Activated T-helper 1 cell treated with anti-CD3 and anti-CD28 coated beads, Interleukin-2, amount 50 U/mL, for 16 hours (primary cell): ENCODE measurements at places on chromosomes 12 and 14.

DNA sequence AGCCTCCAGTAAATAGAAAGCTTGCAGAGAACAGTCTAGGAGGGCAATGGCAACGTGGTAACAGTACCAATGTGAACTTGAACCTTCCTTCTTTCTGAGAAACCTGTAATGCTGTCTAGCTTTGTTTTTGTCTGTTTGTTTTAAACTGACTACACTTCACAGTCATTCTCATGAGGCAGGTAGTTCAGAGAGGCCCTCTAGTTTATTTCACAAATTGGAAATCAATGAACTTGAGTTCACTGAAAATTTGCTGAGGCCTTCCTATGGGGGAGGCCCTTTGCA, 2.9 kb upstream of the ATP2A2 start:
- DNase-seq: no peak

DNA sequence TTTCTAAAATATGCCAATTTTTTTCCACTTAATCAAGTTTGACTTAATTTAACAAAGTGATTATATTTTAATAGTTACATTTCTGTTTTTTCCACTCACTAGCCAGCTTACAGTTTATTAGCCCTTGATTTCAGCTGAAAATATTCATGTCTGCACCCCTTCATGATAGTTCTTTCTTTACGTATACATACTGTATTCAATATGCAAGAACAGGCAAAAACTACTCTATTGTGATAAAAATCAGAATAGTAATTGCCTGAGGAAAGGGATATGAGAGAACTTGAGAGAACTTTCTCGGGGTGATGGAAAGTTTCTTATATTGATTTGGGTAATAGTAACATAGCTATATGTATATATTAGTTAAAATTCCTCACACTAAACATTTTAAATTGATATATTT, 17.4 kb upstream of the PSMA6 start:
- DNase-seq: no peak

DNA sequence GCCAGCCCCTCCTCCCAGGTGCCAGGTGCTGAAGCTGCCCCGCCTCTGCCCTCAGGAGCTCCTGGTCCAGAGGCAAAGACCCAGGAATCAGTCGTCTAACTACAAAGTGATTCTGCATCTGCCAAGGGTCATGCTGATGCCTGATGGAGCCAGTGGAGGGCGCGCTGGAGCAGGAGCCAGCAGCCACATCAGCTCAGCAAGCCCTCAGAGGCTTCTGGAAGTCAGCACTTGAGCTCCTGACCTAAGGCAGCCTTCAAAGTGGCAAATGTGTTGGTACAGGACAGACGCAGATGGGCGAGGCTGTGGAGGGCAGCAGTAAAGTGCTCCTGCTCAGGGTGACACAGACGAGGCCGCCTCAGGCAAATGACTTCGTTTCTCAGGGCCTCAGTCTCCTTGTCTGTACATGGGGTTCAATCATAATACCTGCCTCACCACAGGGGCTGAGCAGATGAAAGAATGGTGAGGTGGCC, 10.9 kb downstream of the C12orf43 start:
- DNase-seq: peak; percentile 11

- DNase-seq: no peak
Measured at GRCh38 chr12:111086947-111087700, 166.7 kb upstream of the MYL2 start.

GRCh38 chr14:60102389-60102788, 10.7 kb downstream of the PCNX4 start:
- no peak for DNase-seq

DNA sequence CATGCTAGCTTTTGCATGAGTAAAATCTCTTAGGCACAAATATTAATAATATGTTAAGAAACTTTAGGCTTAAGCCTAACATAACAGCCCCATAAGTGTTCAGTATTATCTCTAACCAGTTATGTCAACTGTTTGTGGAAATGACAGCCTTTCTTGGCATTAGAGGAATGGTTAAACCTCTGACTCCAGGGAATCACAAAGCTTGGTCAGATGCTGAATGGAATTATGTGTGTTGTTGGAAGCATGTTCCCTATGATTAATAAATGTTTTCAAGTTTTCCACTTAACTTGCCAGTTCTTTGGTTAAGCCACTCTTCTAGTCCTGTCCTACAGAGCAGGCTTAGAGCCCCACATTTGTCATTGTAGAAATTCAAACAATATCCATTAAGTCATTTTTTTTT, 17.0 kb downstream of the PSEN1 start:
- no peak for DNase-seq

DNA sequence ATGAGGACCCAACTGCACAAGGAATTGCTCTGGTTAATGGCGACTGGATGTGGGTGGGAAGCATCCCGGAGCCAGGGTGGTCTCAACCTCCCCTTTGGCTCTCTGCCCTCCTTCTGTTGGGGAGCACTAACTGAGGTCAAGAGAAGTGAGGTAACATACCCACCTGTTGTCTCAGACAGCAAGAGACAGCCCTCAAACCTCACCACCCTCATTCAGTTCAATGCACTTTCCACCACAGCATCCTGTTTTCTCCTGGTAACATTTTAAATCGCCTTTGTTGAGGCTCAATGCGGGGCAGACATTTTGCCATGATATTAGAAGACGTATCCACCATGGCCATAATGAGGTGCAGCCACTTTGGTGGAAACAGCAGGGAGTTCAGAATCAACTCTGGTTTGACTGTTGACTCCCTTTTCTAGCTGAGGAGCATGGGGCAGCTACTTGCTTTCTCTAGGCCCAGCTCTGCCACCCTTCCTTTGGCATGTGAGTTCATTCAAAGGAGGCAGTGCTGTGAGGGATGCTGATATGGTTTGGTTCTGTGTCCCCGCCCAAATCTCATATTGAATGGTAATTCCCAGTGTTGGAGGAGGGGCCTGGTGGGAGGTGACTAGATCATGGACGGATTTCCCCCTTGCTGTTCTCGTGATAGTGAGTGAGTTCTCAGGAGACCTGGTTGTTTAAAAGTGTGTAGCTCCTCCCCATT, 338.6 kb downstream of the PCNX1 start:
- DNase-seq: no peak

DNA sequence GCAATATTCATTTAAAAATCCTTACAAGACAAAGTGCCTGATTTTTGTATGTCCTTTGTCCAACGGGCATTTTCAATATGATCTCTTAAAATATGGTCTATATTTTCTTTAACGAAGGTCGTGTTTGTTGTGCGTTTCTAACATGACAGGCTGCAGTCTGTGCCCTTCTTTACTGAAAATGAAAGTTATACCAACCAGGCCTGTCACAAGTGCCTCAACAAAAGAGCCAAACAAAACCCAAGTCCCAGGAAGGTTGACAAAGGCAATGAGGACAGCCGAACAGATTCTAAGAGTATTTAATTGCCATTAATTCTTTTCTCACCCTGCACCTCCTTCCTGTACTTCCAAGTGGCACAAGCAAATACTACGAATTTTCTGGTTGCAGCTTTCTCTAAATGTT, 13.9 kb downstream of the PAX9 start:
- DNase-seq: no peak

GRCh38 chr14:23430723-23431085, 4.8 kb downstream of the MYH7 start:
- no peak for DNase-seq

DNA sequence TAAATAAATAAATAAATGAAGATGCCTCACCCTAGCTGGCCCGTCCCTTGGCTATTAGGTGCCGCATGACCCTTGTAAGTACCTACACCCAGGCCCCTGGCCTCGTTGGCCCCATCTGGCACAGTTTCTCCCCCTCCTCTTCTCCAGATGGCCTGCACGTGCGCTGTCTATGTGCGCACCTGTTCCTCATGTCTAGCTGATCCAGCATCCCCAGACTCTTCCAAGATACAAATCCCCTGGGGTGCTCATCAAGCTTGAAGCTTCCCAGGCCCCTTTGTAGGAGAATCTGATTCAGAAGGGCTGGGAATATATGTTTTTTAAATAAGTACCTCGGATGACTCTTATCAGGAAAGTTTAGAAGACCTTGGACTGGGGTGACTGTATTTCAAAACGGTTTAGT, 133.3 kb downstream of the CHST11 start:
- DNase-seq: no peak

DNA sequence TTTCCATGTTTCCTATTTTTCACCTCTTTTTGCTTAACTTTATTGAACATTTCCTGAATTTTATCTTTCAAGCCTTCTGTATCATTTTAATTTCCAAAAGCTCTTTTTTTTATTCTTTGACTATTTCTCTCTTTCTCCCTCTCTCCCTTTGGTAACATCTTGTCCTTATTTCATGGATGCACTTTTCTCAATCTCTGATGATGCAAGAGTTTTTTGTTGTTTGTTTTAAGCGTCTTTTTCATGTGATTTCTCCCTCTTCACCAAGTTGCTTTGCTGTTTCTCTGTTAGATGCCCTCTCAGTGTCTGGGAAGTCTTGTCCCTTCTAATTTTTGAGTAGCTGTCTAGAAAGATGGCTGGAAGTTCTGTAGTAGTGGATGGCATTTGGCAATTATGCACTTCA, 62.6 kb downstream of the ANO6 start:
- DNase-seq: no peak

GRCh38 chr12:7716381-7716780, 5.1 kb downstream of the DPPA3 start:
- DNase-seq: no peak

DNA sequence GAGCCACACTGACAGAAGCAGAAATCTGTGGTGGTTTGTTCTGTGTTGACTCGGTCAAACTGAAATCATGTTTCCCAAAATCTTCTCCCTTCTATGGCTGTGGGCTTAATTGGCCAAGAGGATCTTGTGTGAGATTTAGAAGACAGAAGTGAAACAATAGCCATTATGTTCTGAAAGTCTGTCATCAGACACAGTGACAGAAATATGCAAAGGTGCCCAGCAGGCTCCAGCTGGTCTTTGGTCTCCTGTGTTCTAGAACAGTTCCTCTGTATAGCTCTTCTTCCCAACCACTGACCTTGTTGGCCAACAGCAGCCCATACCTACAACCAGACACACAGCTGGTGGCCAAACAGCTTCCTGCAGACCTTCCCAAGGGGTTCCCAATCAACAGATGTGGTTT, 25.0 kb upstream of the COCH start:
- no peak for DNase-seq

DNA sequence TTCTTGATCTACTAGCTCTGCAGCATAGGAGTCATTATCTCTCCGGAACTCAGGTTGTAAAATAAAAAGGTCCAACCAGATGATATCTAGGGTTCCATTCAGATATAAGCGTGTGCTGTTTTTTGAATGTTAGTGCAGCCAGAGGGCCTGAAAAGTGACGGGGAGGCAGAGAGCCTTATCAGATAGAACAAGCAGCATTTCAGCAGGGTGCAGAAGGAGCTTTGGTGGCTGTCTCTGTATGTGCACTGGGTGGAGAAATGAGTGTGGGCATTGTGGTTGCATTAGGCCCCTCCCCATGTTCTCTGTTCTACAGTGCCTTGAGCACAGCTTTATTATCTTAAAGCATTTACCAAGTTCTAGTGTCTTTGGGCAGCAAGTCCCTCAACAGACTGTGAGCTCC, 275.1 kb downstream of the NRXN3 start:
- no peak for DNase-seq

GRCh38 chr14:67416085-67416484, 4.1 kb upstream of the PLEK2 start:
- DNase-seq: no peak

DNA sequence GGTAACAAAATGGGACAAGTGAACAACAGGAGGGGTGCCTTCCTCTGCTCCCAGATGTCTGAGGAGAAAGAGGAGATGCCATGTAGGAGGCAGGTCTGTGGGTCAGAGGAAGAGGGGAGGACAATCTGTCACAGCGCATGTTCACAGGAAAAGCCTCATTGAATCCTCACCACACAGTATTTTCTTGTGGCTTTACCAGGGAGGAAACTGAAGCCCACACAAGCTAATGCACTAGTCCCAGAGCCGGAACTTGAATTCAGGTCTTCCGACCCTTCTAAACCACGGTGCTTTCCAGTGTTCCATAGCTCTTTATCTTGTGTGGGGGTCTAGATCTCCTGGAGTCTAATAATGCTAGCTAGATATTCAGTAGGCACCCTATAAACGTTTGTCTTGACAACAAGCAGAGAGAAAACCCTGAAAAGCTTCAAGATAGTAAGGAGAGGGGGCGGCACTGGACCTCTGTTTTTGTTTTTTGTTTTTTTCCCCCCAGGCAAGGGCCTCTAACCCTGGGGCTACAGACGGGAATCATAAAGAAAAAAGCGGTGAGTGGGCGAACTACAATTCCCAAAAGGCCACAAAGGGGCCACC, 371 bp upstream of the SHMT2 start:
- DNase-seq: no peak

DNA sequence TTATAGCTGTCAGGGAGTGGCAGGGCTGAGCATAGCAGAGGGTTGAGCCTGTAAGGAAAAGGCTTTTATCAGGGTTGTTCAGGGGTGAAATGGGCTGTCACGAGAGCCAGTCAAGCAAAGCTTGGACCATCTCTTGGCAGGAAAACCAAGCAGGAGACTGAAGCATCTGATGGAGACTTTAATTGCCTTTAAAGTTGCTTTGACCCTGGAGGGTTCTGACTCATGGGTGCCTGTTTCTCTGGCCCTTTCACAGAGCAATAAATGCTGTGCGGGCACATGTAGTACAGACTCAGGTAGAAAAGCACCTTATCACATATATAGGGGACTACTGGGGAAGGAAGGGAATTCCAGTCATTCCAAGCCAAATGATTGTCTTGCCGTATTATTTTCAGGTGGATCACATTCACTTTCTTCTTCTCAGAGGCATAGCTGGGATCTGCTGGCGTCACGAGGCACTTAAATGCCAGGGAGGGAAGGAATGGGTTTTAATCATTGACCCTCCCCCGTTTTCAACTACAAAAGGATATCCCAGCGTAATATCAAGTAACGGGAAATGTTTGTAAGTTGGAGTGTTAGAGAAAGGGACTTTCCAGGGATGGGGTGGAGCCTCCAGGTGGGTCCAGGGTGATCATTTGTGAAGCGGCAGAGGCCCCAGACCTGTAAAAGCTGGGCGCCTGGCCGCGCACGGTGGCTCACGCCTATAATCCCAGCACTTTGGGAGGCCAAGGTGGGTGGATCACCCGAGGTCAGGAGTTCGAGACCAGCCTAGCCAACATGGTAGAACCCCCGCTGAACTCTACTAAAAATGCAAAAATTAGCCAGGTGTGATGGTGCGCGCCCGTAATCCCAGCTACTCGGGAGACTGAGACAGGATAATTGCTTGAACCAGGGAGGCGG, 34.9 kb downstream of the PLEKHD1 start:
- DNase-seq: no peak

DNA sequence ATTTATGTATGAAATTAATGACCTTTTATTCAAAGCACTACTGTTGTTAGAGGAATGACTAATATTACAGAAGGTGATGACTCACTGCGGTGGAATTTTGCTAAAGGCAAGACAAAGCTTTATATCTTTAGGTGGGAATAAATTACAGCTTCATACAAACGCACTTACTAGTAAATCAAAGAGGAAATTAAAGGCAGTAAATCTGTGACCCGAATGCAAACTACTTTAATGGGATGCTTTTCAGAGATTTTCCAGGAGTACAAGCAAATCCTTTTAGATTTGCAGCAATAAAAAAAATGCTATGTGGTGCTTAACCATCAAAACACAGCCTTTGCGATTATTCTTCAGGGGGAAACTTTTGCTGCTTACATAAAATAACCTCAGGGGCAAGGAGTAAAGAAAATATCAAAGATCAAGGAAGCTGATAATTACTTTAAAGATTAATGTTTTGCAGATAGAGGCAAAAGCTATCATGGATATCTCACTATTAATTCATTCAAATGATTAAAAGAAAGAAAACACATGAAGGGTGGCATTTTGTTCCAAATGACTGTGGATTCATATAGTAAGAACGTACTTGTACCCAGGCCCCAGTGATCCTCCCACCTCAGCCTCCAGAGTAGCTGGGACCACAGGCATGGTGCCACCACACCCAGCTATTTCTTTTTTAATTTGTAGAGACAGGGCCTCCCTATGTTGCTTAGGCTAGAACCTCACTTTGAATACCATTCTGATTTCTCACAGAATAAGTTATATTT, 98.9 kb downstream of the DENND5B start:
- no peak for DNase-seq
